Naive B cell (primary cell): ENCODE measurements at places on chromosomes 12 and 14. TPM values are rescaled to one million over a fixed set of nuclear protein-coding genes. Genes with fewer than 3 reads are reported as not detected.

GRCh38 chr12:68001486-68002466, 12.5 kb downstream of the IFNG-AS1 start:
- DNase-seq: no peak

DNA sequence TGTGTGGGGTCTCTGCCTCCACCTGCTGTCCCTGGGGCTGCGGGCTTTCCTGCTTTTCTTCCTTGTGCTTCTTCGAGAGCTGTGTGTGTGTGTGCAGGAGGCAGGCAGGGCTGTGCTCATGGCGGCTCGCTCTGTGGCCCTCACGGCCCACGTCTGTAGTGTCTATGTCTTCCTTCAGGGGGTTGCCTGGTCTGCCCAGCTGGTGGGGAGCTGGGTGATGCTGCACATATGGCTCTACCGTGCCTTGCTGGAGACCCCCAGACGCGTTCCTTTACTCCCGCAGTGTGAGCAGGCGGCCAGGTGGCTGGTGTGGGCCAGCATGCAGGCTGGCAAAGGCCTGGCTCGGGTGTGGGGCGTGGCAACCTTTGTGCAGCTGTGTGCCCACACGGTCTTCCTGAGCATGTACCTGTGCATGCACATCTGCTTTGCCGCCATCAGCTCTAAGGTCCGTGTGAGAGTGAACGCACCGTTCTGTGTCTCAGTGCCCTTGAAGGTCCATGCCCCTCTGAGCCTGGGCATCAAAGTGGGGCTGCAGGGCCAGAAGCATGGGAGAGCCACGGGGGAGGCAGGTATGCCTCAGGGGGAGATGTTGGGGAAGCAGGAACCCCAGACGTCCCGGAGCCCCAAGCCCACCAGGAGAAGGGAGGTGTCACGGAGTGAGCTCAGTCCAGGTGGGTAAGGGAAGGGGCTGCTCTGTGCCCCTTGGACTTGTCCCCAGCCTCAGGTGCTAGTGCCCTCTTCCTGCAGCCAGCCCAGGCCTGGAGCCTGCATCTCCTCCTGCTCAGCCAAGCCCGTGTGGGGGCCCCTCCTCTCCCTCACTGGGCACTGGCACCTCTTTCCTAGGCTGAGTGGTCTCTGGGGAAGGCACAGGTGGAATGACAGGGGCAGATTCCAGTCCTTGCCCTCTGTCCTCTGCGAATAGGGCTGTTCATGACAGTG, 26.4 kb downstream of the CLSTN3 start:
- DNase-seq: no peak

DNA sequence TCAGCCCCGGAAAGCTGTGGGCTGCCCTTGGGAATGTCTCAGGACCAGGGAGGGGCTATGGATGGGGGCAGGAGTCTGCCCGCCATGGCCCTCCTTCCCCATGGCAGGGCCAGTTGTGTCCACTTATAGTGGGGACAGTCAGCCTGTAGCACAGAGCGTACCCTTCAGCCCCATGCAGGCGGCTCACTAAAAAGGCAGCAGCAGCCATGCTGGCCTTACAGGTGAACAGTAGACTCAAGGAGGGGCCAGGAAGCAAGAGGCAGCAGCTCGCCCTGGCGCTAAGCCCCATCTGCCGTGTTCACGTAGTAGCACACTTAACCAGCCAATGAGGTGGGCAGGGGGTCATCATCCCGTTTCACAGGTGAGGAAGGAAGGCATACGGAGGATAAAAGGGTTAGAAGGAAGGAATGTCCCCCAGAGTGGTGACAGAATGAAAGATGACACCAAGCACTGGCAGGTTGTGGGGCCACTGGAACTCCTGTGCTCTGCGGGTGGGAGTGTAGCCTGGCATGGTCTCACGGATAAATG, 52.7 kb downstream of the FAM222A start:
- no peak for DNase-seq

DNA sequence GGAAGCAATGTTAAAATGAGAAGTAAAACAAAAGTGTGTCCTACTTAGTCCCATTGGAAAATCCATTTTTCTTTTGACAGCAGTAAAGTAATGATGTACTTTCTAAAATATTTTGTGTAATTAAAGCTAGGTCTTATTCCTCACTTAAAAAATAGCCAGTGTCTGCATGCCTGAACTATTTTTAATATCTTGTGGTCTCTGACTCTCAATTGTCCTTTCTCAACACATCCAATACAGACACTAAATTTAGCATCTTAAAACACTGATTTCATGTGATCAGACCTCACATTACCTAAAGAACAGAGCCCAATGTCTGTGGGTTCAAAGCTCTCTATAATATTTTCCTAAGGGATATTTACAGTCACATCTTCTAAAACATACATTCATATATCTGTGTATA, 108.0 kb downstream of the DERA start:
- no peak for DNase-seq

- no peak for DNase-seq
Measured at GRCh38 chr12:72839696-72840095, 567.5 kb downstream of the TRHDE start.

- DNase-seq: no peak
Measured at GRCh38 chr12:46522071-46522470, 149.5 kb upstream of the SLC38A2 start.

DNA sequence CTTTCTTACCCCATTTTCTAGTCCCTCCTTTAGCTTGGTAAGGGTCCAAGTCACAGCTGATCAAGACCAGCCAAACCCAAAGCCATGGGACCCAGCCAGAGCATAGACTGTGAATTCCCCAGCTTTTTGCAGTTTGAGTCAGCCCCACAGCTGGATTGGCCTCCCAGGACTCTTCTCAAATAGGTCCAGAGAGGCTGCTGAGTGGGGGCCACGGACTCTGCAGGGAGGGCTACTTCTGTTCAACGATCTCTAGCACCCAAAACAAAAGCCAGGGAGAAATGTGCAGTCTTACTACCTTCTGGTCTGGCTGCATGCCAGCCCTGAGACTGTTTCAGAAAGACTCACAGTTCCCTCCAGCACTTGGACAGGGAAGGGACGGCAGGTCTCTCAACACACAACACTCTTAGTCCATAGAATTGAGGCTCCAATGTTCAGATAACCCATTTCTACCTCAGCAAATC, 1.6 kb downstream of the VDR start:
- no peak for DNase-seq

DNA sequence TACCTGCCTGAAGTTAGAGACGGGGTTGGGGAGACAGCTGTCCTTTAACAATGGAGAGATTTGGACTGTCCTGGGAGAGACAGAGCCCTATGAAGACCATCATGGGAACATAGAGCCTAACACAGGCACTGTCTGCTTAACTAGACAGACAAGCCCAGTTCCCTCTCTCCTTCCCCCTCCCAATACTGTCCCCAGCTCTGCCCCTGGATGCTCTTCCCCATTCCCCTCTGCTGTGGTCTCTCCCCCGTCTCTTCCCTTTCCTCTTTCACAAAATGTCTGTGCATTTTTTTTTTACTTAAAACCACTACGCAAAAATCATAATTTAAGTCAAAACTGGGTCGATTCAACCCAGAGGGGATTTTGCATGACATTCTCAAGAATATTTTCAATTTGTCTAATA, 232.9 kb downstream of the CHST11 start:
- no peak for DNase-seq

DNA sequence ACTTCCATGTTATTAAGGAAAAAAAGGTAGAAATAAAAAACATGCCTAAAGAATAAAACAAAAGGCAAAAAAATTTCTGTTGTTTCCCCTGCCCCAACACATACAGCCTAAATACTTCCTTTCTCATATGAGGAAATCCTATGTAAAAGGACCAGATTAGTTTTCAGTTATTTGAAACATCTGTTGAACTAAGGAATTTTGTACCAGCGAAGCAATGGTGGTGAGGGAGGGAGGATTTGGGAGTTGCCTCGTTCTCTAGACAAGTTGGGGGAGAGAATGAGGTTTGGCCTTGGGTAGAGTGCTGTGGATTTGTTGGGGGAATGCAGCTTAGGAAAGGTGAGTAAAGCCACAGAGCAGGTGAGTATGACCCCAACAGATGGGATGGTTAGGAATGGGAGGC, 141.5 kb upstream of the RFLNA start:
- DNase-seq: no peak

GRCh38 chr14:74147571-74147970, 62.8 kb downstream of the LIN52 start:
- DNase-seq: no peak

DNA sequence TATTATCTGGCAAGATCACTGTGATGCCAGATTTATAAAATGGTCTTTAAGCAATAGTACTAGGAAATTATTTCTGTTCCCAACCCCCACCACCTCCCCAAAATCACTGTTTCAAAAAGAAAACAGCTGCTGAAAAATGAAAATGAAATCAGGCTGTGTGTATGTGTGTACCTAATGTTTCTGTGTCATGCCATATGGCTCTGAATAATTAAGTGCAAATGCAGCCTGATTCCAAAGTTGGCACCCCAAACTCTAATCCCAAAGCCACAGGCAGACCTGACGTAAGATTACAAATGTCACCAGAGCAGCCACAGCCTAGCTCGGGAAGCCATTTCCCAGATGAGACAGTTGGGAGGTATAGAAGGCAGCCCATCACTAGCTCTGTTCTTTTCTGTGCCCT, 175.5 kb downstream of the MED13L start:
- DNase-seq: no peak

- DNase-seq: no peak
Measured at GRCh38 chr12:53060721-53061276, 10.9 kb downstream of the TNS2 start.

DNA sequence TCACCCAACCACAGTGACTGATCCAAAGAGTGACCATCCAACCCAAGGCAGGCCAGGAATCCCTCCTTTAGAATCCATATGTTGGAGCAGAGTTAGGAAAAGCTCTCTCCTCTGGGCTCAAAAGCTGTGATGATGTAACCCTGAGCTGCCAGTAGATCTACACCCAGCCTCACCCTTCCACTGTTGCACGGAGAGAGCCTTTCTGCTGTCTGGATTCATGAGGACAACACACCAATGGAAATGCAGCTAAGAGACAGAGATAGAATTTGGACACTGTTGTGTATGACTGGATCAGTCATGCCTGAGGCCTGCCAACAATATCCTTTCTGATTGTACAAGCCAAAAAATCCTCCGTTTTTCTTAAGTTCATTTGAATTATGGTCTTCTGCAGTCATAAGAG, 4.4 kb upstream of the OR6J1 start:
- no peak for DNase-seq

DNA sequence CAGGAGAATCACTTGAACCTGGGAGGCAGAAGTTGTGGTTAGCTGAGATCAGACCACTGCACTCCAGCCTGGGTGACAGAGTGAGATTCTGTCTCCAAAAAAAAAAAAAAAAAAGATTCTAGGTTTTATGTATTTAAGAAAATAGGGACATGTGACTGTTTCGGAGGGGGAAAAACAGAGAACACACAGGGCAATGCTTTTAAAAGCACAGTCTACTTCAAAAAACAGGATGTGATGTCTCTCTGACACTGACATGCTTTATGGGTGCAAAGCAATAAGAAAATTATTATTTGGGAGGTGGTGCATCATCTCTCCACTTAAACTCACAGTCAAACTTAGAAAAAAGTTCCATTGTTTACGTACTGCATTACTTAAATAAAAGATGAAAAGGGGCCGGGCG, 28.7 kb downstream of the CLIP1 start:
- peak; percentile 6 for DNase-seq

DNA sequence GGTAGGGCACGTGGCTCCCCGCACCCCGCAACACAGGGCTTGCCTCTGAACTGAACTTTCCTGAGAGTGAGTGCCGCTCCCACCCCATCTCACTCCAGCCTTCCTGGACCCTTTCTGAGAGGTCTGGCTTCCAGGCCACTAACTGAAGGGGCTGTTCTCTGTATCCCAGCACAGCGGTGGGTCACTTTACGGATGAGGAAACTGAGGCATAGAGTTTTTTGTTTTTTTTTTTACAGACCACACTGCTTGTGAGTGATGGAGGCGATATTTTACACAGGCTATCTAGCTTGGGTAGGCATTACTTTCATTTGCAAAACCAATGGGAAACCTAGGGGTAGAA, 1.2 kb upstream of the TGFB3 start:
- no peak for DNase-seq

- DNase-seq: no peak
Measured at GRCh38 chr14:41549282-41549681, 57.4 kb upstream of the LRFN5 start.

DNA sequence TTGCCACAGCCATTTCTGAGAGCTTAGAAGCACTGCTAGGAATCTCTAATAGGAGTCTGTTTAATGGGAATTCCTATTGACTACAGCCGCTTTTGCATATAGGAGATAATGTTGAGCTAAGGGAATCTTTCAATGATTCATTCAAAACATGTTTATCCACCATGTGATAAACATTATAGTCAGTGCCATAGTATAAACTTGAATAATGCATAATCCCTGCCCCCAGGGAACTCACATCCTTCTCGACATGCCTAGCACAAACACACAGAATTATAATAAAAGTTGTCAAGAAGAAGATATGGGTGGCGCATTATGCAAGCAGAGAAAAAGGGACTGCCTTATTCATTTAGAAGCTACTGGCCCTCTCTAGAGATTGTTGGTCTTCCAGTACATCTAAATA, 248.0 kb downstream of the DAD1 start:
- DNase-seq: no peak

The FAM222A gene
- polyA plus RNA-seq: 0.29 TPM

The HOXC5 gene
- not detected for polyA plus RNA-seq

The DHRS1 gene
- polyA plus RNA-seq: 32.1 TPM

The LRP1 gene
- 0.55 TPM for polyA plus RNA-seq

The RDH12 gene
- not detected for polyA plus RNA-seq

The EPYC gene
- not detected for polyA plus RNA-seq

The ADIPOR2 gene
- 4.0 TPM for polyA plus RNA-seq
